Activated gamma-delta T cell (primary cell): ENCODE measurements at places on chromosomes 2 and 18.

GRCh38 chr2:130347220-130347925, 4.7 kb downstream of the IMP4 start:
- no peak for DNase-seq

DNA sequence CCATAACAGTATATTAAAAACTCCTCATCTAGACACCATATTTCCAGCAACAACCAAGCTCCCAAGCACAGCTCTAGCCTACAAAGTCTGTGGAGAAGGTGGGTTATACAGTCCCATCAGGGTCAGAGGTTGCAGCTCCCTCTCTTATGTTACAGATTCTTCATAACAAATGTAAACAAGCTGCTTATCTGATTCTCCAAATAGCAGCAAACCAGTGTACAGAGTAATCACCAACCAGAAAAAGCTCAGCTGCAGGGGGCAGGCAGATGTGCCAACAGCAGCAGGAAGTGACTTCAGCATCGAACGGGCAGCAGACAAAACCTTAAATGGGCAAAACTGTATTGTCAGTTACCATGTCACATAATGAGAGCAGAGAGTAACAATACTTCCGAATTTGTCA, 52.9 kb upstream of the NABP1 start:
- DNase-seq = no peak

GRCh38 chr2:117714110-117714509, 100.4 kb upstream of the DDX18 start:
- DNase-seq = no peak

GRCh38 chr18:41783879-41784278, 171.2 kb upstream of the PIK3C3 start:
- DNase-seq = no peak

GRCh38 chr2:102620332-102620731, 979 bp downstream of the SLC9A2 start:
- DNase-seq = no peak
